Large intestine (tissue), 12 donors: ENCODE measurements at places on chromosomes 4 and X. TPM values are rescaled to one million over a fixed set of nuclear protein-coding genes. Genes with fewer than 3 reads are reported as not detected.

DNA sequence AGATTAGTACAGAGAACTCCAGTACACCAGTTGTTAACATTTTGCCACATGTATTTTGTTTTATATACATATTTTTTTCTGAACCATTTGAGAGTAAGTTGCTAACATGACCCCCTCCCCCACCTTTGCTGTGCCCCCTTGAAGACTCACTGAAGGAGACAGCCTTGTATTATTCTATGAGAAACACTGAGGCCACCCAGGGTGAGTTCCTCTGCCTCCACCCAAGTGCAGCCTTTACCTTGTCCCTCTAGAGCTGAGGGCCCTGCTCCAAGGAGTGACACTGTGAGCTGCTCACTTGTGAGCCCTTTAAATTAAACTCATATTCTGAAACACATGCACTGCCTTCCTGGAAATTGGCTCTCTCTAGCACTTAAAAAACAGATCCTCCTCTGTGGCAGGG, 21.1 kb downstream of the KIT start:
- no peak for DNase-seq

DNA sequence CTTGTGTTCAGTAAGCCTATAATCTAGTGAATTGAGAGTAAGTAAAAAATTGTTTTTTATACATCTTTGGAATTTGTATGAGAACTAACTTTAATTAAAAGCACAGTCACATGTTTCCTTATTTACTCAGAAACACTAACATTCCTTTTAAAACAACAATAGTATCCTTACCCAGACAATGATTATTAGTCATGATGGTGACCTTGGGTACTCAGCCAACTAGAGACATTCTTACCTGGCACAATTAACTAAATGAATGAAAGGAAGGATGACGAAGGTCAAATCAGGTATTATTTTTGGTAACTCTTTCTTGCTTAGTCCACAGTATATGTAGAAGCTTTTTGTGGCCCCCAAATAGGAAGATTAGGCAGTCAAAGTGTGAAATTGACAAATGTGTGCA, 901.0 kb downstream of the FAT4 start:
- no peak for DNase-seq

Gene KLB
- 0.75 TPM for polyA plus RNA-seq

DNA sequence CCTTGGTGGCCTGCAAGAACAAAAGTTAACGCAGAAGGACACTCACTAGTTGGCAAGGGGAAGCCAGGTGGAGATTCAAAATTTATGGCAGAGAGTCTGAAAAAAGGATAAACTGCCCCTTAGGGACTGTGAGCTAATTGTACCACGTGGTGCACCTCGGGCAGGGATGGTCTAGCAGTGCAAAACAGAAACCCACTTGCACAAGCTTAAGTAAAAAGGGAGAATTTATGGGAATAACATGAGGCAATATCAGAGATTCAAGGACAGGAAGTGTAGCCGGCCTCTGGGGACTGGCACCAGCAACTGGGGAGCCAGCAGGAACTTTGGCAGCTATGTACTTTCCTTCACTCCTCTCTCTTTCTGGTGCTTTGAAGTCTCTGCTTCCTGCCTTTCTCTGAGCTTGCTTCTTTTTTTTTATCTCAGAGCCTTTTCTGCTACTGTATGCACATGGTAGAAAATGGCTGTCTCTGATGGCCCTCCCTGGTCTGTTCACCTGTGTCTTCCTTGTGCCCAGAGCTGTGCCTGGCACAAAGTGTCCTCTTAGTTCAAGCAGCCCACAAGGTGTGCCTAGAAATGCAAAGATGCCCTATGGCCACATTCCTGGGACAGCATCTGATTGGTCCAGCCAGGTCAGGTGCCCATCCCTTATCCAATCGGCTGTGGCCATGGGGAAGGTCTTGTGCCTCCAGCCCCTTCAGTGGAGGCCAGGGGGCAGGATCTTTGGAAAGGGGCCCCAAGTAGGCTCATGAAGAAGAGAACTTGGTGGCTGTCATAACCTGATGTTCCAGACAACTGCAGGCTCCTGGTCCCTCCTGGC, 114.8 kb upstream of the ATP6AP2 start:
- DNase-seq, result no peak

DNA sequence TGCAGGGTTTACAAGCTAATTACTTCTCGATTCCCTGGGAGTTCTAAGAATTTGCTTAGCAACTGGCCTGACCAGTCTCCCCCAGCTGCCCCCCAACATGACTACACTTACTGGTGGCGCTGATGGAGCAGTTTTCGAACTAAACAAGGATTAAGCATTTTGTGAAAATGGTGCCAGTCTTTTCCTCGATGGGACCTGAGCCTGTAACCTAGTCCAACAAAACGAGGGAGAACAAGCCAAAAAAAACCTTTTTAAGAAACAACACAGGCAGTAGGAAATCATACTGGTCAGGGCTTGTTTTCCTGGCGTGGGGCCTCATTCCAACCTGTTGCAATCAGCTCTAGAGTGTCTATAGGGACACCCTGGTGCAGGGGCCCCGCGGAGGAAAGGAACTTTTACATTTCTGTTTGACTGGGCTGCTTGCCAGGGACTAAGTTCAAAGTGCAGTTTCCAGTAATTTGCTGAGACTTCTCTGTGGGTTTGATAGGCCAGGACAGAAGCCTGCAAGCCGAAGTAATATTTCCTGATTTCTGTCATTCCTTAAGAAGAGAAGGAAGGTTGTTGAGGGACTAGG, 158.7 kb downstream of the SPRY1 start:
- peak; percentile 99 for DNase-seq

GRCh38 chr4:179843370-179843769, 2399.8 kb upstream of the TENM3 start:
- DNase-seq, result no peak

Gene CLNK
- 0.52 TPM for polyA plus RNA-seq

- no peak for DNase-seq
Observed at GRCh38 chrX:26915064-26915463, 548.1 kb downstream of the PPP4R3C start.

GRCh38 chr4:13656569-13657405, 29.3 kb upstream of the BOD1L1 start:
- peak; percentile 29 for DNase-seq

Gene CT45A8
- polyA plus RNA-seq, result not detected

DNA sequence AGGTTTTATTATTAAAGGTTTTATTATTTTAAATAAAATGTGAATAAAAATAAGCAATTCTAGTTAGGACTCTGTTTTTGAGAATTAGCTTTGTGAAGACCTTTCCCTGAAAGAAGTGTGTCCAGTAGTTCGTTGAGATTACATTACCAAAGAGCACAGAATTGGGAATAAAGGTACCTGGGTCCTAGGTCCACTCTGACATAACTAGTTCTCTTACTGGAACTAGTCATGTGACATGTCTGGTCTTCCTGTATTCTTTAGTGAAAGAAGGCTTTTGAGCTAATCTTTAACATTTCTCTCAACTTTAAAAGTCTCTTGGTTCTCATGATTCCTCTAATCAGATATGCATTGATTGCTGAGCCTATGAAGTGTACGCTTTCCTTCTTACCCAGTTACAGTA, 292.0 kb upstream of the SMIM31 start:
- DNase-seq, result no peak

Gene CHRNA9
- polyA plus RNA-seq, result 0.07 TPM

- no peak for DNase-seq
Observed at GRCh38 chrX:867502-867901, 236.9 kb downstream of the SHOX start.

DNA sequence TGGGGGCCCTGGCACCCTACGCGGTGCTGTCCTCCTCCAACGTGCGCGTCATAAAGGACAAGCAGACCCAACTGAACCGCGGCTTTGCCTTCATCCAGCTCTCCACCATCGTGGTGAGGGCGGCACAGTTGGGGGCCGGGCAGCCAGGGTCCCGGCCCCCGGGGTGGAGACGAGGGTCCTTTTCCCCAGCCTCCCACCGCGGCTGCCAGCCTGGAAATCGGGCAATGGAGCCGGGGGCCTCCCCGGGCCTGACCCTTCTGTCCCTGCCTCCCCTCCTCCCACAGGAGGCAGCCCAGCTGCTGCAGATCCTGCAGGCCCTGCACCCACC, 13.7 kb upstream of the UBA1 start:
- DNase-seq, result no peak

DNA sequence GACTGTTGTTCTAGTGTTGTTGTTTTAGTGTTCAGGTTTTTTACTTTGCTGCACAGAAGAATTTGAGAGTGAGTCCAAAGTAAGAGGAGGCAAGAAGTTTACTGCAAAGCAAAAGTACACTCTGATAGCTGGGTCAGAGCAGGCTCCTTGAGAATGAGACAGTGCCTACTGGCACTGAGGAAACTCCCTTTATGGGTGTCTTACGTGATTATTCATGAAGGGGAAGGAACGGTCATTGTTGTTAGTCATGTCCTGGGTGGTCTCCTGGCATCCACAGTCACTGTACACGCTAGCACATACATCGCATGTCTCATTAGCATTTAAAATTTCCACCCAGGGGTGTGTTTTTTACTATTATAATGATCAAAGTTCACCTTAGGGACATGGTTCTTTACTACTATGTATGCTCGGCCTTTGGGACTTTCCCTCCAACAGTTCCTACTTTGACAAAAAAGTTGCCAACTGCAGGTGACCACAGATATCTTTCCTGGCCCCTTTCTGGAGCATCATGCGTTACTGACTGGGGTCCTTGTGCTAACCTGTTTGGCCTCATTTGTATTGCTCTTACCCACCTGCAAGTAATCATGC, 688.9 kb upstream of the AMOT start:
- DNase-seq, result no peak

Gene CT55
- 0.06 TPM for polyA plus RNA-seq

- no peak for DNase-seq
Observed at GRCh38 chrX:37976153-37976552, 30.2 kb upstream of the SYTL5 start.

Gene DOK7
- polyA plus RNA-seq, result 8.5 TPM

DNA sequence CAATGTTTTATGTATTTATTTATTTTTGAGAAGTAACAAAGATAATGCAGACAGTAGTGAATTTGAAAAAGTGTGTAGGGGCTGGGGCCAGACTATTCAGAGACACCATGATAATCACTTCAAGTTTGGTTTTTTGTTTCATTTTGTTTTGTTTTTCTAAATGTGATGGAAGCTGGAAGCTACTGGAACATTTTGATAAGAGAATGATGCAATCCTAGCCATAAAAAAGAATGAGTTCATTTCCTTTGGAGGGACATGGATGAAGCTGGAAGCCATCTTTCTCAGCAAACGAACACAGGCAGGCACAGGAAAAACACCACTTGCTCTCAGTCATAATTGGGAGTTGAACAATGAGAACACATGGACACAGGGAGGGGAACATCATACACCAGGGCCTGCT, 706.6 kb upstream of the EPHA5 start:
- DNase-seq, result no peak

DNA sequence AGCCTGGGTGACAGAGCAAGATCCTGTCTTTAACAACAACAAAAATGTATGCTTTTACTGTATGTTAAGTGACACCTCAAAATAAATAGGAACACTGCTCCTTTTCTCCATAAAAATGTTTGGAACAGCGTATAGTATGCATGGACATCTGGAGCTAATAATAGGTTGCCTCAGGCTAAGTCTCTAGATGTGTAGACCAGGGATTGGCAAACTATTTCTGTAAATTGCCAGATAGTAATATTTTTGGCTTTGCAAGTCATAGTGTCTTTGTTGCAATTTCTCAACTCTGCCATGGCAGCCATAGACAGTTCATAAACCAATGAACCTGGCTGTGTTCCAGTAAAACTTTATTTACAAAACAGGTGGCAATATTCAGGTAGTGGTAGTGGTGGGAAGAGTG, 76.6 kb upstream of the CBLL2 start:
- DNase-seq, result no peak

DNA sequence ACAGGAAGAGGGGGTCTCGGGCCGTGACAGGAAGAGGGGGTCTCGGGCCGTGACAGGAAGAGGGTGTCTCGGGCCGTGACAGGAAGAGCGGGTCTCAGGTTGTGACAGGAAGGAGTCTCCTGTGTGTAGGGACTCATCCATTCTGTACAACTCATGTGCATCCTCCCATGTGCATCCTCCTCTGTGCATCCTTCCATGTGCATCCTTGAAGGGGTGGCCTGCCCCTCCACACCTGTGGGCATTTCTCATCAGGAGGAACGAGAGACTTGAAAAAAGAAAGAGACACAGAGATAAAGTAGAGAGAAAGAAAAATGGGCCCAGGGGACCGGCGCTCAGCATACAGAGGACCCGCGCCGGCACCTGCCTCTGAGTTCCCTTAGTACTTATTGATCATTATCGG, 30.2 kb upstream of the PLCXD1 start:
- no peak for DNase-seq

GRCh38 chr4:87881115-87881514, 48.3 kb downstream of the MEPE start:
- DNase-seq, result no peak

Gene AVPR2
- 0.28 TPM for polyA plus RNA-seq

- peak; percentile 79 for DNase-seq
Observed at GRCh38 chrX:72110051-72110875, 21.5 kb downstream of the RTL5 start.
